ENCODE measurements at places on chromosomes 16 and 17.

- no peak for DNase-seq
- no peak overlapping the region for H3K27ac ChIP-seq
- H3K36me3 ChIP-seq: no peaks in the 10 kb centered on the region
- H3K4me3 ChIP-seq: no peak overlapping the region
Measured at GRCh38 chr16:61366006-61366405, 670.2 kb downstream of the CDH8 start.

- H3K27me3 ChIP-seq: no peaks in the 10 kb centered on the region
- no peaks in the 10 kb centered on the region for H3K36me3 ChIP-seq
- DNase-seq: peak; percentile 36
- H3K27ac ChIP-seq: no peak overlapping the region
Measured at GRCh38 chr17:78596871-78597764, 19.9 kb upstream of the DNAH17 start.

- H3K27me3 ChIP-seq: no peaks in the 10 kb centered on the region
- no peak for DNase-seq
- no peaks in the 10 kb centered on the region for H3K36me3 ChIP-seq
Measured at GRCh38 chr17:83190004-83190385, 110.6 kb downstream of the METRNL start.

- DNase-seq: peak; percentile 18
- no peaks in the 10 kb centered on the region for H3K27me3 ChIP-seq
- no peak overlapping the region for H3K27ac ChIP-seq
- H3K36me3 ChIP-seq: no peaks in the 10 kb centered on the region
Measured at GRCh38 chr16:66375451-66375850, 9.0 kb downstream of the CDH5 start.

DNA sequence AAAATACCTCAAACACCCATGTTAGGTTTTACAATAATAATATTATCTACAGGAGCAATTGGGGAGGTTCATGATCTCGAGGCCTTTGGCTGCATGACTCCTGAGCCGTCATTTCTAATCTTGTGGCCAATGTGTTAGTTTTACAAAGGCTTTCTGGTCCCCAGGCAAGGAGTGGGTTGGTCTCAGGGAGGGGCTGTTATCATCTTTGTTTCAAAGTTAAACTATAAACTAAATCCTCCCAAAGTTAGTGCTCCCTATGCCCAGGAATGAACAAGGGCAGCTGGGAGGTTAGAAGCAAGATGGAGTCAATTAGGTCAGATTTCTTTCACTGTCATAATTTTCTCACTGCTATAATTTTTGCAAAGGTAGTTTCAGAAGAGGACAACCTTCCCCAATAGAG is 9.1 kb upstream of the CCL5 start:
- H3K4me1 ChIP-seq: peaks cover 13% of the 10 kb centered on the region
- no peaks in the 10 kb centered on the region for H3K27me3 ChIP-seq
- no peak overlapping the region for H3K27ac ChIP-seq
- DNase-seq: no peak
- H3K36me3 ChIP-seq: no peaks in the 10 kb centered on the region
- no peak overlapping the region for H3K4me3 ChIP-seq

- H3K4me3 ChIP-seq: no peak overlapping the region
- DNase-seq: no peak
- H3K27ac ChIP-seq: no peak overlapping the region
- no peaks in the 10 kb centered on the region for H3K27me3 ChIP-seq
- H3K36me3 ChIP-seq: no peaks in the 10 kb centered on the region
- peaks cover 3% of the 10 kb centered on the region for H3K4me1 ChIP-seq
Measured at GRCh38 chr17:43570518-43570928, 24.4 kb upstream of the ETV4 start.

DNA sequence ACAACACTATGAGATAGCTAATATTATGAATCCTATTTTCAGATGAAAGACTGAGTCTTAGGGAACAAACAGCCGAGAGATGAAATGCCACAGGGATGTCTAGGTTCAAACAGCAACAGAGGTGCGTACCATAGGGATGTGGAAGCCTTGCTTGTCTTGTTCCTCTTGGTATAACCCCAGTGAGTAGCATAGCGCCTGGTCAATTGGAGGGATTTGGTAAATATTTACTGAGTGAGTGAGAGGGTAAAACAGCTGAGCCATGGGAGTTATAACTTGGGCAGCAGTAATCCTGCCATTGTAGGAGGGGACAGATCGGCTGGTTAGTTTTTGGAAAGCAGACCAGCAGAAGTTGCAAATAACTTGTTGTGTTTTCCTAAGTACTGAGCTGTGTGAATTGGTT is 80.2 kb downstream of the WWOX start:
- H3K4me3 ChIP-seq: no peak overlapping the region
- no peaks in the 10 kb centered on the region for H3K27me3 ChIP-seq
- no peak overlapping the region for H3K27ac ChIP-seq
- DNase-seq: no peak
- H3K4me1 ChIP-seq: no peaks in the 10 kb centered on the region
- no peaks in the 10 kb centered on the region for H3K36me3 ChIP-seq

DNA sequence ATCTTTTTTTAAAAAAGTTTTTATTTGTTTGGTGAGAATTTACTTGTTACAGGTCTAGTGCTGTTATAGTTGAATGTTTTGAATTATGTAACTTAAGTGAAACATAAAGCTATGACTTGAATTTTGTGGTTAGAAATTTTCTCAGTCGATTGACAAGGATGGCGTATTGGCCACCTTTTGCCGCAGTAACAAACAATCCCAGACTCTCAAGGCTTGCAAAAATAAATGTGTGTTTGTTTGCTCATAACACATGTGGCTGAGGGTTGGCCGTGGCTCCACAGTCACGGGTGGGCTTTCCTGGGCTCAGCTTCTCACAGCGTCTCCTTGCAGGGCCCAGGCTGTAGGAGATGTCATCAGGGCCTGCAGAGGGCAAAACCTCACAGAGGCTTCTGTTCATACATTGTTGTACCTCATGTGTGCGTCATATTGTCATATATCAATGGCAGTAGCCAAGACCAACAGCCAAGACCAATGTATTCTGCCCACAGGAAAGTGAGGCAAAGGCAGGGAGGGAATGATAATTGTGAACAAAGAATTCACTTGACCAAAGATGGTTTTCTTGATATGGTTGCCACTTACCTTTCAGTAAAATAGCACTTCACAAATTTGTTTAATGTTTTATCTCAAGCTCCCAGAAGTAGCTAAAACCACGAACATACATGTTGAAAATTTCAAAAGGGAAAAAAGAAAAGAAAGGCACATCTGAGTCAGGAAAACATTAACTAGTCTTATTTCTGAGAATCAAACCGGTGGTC is 93.5 kb downstream of the WWOX start:
- no peak overlapping the region for H3K4me3 ChIP-seq
- H3K27ac ChIP-seq: no peak overlapping the region
- no peaks in the 10 kb centered on the region for H3K27me3 ChIP-seq
- H3K4me1 ChIP-seq: no peaks in the 10 kb centered on the region
- no peaks in the 10 kb centered on the region for H3K36me3 ChIP-seq

- no peaks in the 10 kb centered on the region for H3K36me3 ChIP-seq
- no peaks in the 10 kb centered on the region for H3K4me1 ChIP-seq
- no peak overlapping the region for H3K27ac ChIP-seq
Measured at GRCh38 chr17:40778461-40778860, 3.9 kb downstream of the KRT27 start.

DNA sequence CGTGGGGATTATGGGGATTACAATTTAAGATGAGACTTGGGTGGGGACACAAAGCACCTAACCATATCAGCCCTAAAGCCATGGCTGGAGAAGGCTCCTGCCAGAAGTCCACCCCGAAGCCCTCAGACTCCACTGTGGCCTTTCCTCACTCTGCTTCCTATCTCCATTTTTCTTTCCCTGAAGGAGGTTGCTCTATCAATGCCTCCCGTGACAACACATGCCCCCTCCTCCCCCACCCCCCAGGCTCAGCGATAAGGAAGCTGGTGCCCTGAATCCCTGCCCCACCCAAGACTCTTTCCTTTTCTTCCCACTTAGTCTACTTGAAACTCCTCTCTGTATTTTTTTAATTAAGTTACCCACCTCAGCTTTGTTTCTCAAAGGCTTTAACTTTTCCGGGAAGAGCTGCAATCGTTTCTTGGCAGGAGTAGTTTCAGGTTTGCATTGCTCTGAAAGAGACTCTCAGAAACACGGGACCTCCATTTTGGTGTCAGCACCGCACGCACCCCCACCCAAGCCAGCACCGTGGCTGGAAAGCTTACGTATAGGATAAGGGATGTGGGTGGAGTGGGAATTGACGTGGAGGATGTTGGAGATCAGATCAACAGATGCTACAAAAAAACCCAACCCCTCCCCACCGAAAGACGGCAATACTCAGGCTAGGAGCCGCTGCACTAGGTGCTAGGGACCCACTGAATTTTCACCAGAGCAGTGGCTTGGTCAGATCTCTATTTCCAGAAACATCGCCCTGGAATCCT is 15.2 kb upstream of the CA4 start:
- H3K27ac ChIP-seq: no peak overlapping the region
- DNase-seq: no peak
- peaks cover 14% of the 10 kb centered on the region for H3K27me3 ChIP-seq
- H3K4me1 ChIP-seq: peaks cover 5% of the 10 kb centered on the region
- peak overlapping the region; percentile 87 for H3K4me3 ChIP-seq

DNA sequence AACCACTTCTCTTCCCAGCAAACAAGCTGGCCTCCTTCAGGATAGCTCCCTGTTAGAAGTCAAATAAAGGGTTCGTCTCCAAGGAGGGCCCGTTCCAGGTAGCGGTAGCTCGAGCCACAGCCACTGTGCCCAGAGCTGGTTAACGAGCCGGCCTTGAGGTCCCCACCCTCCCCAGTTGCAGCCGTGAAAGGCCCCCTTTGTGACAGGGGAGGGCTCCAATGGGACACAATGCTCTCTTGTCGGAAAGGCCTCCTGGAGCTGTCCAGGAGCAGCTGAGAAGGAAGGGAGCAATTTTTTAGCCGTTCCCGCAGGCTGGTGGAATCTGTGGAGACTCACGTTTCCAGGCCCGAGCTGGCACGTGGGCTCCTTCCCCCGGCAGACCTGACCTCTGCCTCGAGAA is 29.9 kb upstream of the FOXF1 start:
- no peaks in the 10 kb centered on the region for H3K27me3 ChIP-seq
- H3K27ac ChIP-seq: no peak overlapping the region
- no peaks in the 10 kb centered on the region for H3K36me3 ChIP-seq
- no peaks in the 10 kb centered on the region for H3K4me1 ChIP-seq
- H3K4me3 ChIP-seq: no peak overlapping the region

DNA sequence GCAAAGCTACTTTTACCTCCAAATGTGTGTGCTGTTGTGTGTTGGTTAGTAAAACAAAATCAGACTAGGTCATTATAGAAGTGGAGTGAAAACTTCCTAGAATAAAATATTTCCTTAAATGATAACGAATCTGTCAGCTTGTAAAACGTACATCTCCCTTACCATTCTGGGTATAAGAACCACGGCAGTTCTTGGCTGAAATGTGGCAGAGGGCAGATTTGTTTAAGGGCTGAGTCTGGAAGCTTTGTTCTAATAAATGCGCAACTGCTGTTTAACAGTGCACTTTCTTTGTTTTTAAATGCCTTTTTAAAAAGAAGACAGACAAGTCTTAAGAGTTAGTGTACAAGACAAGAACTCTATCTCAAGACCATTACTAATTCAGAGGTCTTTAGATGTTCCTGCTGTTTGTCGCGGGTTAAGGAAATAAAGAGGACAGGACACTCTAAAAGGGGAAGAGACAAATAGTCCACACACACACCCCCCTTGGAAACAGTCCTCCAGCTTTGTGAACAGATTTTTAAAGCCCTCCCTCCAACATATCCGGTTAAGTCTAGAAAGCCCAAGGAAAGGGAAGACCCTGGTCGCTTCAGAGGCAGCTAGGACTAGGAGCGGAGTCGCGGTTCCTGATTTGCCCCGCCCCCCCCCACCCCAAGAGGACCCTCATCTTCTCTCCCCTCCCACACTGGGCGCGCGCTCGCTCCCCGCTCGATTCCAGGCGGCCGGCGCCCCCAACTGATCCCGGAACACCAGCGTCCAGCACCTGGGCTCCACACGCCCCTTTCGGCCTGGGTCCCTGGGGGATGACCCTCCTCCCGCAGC is 658 bp downstream of the SYNRG start:
- H3K4me1 ChIP-seq: no peaks in the 10 kb centered on the region
- peak overlapping the region; percentile 77 for H3K4me3 ChIP-seq
- peaks cover 3% of the 10 kb centered on the region for H3K36me3 ChIP-seq
- H3K27me3 ChIP-seq: no peaks in the 10 kb centered on the region
- peak; percentile 23 for DNase-seq
- H3K27ac ChIP-seq: peak overlapping the region; percentile 89

DNA sequence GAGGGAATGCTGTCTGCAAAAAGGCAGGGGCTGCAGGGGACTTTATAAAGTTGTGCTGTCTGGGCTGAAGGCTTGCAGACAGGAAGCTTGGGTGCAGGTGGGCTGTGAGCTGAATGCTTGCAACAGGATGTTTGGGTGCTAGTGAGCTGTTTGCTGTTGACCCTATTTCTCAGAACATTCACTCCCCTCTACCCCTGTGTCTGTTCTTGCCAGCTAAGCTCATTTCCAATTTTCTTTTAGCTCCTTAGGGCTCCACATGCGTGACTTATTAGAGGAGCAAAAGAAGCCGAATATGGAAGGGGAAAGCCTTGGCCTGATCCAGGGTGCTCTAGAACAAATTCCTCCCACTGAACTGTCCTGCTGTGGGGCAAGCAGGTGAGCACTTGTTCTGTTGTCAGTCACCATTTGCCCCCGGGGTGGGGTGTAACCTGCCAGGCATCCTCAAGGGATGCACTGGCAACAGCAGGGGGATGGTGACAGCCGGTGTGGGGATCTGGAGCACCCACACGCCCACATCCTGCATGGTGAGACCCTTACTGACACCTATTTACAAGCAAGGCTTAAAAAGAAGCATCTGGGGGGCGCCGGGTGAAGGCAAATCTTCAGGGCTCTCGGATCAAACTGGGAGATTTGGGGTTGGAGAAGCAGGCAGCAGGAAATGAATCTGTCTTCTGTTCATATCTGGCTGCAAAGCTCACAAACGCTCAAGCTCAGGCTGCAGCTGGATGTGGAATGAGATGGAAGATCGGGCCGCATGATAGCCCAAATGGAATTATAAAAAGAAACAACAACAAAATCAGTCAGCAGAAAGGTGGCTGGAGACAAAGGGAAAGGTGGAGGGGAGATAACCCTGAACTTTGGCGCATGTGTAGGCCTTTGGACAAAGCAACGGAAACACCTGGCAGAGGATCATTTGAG is 21.1 kb upstream of the NUP93 start:
- no peaks in the 10 kb centered on the region for H3K27me3 ChIP-seq
- no peak overlapping the region for H3K27ac ChIP-seq
- no peak for DNase-seq
- no peaks in the 10 kb centered on the region for H3K4me1 ChIP-seq
- no peaks in the 10 kb centered on the region for H3K36me3 ChIP-seq
- no peak overlapping the region for H3K4me3 ChIP-seq

DNA sequence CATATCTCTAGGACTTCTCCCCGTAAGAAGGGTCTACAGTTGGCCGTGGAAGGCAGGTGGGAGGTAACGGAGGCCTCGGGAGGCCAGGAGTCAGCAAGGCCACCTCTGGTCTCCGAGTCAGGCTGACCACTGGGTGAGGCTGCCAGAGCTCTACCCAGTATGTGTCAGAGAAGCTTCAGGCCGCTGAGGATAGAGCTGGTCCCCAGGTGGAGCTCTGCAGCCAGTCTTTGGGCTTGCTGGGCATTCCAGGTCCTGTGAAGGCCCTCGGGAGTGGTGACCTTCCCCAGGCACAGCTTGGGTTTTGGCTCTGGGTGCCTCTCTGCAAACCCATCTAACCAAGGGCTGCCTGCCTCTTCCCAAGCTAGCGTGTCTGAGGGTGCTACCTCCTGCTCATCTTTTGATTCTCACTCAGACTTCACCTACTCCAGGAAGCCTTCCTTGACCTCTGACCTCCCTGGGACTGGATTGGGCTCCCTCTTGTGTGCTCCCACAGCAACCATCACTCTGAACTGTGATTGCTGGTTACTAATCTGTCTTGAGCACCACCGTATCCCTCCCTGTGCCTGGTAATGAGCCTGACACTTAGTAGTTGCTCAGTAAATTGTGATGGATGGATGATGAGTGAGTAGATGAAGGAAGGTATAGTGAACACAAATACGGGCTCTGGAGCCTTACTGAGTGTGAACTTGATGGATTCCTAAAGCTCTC is 22.3 kb downstream of the RHBDL3 start:
- no peaks in the 10 kb centered on the region for H3K4me1 ChIP-seq
- no peak for DNase-seq
- no peak overlapping the region for H3K4me3 ChIP-seq
- no peaks in the 10 kb centered on the region for H3K36me3 ChIP-seq
